ENCODE measurements at places on chromosomes 4 and X.

DNA sequence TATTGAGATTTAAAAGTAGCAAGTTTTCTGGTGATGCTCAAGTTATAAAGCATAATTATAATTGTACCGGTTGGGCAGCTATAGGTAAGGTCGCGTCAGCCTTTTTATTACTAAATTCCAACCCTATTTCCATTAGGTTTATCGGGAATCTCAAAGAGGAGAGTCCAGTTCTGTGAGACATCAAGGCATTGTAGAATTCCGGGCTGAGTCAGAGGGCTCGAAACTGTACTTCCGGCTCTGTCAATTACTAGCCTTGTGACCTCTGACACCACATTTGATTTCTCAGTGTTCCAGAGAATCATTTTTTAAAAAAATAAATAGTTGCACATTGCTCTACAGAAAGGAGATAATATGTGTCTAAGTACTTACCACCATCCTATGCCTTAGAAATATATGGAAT lies 4.3 kb downstream of the IL1RAPL1 start:
- no peak for DNase-seq

DNA sequence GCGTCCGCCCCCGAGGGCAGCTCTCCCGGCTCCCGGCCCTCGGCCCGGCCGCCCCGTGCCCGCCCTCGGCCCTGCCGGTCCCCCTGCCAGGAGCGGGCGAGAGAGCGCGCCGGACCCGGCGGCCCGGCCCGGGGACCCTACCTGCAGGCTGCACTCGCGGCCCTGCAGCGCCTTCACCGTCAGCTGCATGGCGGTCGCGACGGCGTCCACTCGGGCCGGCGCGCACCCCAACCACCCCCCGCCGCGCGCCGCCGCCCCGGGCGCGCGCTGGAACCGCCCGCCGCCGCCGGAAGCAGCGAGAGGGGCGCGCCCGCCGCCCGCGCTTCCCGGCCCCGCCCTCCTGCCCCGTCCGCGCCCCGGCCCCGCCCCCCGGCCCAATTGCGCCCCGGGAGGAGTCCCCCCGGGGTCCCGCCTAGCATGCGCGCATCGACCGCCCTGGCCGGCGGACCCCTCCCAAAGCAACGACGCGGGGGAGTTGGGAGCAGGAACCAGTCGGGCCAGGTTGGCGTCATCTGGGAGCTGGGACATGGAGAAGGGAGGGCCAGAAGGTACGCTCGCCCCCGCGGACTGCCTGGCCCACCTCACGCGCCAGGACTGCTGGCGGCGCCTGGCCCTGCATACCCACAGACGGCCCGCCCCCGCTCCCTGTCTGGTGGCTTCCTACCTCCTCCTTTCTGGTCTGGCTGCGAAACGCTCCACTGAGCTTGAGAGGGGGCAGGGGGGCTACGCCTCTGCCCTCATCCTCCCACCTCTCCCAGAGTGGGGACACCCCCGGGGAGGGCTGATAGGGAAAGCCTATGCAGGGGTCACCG lies at the start of gene UBL4A:
Gene UBL4A, minus strand, starts transcription at position 220 of the 812 bp plus-strand sequence. Its CDS starts 31 bp downstream, at position 189.
- peak; percentile 84 for DNase-seq

- no peak for DNase-seq
These were observed 48.1 kb upstream of the DHRSX start for GRCh38 chrX:2548711-2549423.

DNA sequence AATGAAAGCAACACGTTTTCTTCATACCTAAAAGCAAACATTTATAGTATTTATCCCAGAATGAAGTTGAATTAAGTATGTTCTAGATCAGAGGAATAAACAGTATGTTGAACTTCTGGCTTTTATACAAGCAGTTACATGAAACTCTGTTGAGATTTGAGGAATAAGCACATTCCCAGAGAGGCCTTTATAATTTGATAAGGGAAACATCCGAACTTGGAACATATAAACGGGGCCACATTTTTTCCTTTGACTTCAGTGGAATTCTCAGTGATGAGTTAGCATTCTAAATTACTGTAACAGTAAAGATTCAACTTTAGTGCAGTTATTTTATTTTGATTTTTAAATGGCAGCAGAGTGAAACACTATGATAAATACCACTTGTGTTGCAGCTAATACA lies 119.5 kb downstream of the GLRA3 start:
- no peak for DNase-seq

- no peak for DNase-seq
These were observed 8.1 kb downstream of the GAB1 start for GRCh38 chr4:143344774-143345173.

GRCh38 chrX:103565752-103566151 lies 19.6 kb upstream of the TCEAL4 start:
- no peak for DNase-seq

DNA sequence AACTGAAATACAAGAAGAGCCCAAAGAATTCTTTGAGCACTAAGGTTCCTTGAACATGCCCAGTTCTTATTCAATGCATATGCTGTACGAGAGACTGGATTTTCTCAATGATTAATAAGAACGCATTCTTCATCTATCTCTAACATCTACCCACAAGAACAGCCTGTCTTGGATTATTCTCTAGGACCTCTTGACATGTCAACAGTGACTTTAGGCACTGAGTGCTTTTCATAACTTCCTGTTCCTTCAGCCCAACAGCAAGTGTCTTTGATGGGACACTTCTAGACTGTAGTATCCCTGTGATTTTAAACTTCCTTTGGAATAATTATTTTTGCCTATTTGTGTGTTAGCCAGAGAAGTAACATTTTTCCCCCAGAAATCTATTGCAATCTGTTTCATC lies 69.3 kb downstream of the OPHN1 start:
- no peak for DNase-seq

DNA sequence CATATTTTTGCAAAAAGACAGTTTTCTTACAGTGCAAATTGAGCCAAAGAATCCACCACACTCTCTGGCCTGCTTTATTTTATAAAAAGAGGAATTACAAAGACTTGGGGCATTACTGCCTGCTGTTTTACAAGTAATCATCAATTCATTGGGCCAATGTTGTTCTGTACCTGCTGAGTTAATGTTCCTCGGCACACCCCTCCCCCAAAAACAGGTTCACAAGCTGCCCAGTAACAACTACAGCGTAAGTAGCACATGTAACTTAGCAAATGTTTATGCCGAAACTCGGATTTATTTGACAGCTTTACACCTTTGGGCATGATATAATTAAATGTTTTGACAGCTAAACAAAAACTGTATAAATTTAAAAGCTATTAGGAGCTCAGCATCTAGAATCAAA lies 214.6 kb upstream of the MAB21L2 start:
- no peak for DNase-seq

GRCh38 chrX:5683996-5684395 lies 544.7 kb downstream of the NLGN4X start:
- no peak for DNase-seq

GRCh38 chr4:174628191-174628590 lies 105.9 kb upstream of the HPGD start:
- DNase-seq: no peak

DNA sequence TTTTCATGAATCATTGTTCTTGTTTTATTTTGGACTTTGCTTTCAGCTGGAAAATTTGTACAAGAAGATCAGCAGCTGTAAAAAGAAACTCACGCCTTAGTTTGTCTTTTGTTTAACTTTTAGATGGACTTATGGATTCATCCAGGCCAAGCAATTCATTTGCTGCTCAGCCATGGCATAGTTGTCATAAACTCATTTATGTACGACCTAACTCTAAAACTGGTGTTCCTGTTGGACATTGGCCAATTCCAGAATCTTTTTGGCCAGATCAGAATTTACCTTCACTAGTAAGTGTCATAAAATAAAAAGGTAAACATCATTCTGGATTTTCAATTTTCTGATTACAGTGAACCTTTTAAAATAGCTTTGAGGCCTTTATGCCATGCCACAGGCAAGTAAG lies 29.1 kb downstream of the INTS6L start:
- DNase-seq: no peak

- DNase-seq: no peak
These were observed 12.7 kb upstream of the ADD1 start for GRCh38 chr4:2830632-2831610.

DNA sequence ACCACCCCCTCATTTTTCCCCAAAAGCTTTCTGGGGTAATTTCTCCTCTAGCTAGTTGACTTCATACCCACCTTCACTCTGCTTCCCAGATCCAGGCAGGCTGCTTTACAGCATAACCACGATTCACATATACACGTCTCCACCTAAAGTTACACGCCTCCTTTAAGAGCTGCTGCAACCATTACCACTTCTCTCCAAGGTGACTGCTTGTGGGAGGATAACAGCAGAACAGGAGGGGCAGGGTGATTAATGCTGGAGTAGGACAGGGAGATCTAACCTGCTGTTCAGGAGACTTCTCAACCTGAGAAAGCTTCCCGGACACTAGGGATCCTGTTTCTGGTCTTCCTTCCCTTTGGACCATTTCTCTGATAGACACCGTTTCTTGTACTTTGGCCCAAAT lies 77.4 kb downstream of the MGST2 start:
- DNase-seq: no peak

DNA sequence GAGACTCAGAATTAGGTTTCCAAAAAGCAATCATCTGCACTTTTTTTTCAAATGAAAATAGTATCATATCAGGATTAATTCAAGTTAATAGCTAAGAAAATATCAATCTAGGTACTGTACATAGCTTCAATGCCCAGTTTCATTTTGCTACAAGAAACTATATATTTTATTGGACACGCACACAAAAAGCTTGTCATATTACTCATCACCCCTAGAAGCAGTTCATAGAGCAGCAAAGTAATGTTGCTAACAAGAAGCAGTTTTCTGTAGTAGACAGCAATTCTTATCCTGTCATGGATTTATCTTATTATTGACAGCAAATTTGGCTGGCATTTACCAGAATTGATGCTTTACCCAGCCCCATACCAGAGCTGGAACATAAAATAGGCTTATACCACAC lies 52.3 kb upstream of the LSM6 start:
- DNase-seq: no peak

GRCh38 chr4:38805530-38806145 lies 1.0 kb upstream of the TLR1 start:
- DNase-seq: no peak

DNA sequence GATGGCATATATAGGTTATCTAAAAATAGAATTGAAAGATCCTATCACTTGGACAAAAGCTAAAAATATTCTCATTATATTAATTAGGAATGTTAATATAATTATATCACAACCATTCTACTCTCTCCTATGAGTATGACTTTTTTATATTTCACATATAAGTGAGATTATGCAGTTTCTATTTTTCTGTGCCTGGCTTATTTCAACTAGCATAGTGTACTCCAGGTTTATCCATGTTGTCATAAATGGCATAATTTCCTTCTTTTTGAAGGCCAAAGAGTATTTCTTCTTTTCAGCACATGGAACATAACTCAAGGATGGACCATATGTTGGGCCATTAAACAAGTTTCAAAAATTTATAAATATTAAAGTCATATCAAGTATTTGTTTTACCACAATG lies 421.2 kb upstream of the CTSO start:
- DNase-seq: no peak

GRCh38 chr4:172838111-172838510 lies 330.5 kb upstream of the GALNT7 start:
- no peak for DNase-seq

DNA sequence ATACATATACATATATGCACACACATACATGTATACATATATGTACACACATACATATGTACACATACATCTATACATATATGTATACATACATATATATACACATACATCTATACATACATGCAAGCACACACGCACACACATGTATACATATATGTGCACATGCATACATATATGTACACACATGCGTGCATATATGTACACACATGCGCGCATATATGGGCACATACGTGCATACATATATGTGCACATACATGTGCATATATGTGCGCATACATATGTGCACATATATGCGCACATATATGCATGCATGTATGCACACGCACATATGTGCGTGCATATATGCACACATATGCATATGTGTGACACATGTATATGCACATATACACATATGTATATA lies 7.3 kb upstream of the MPC1L start:
- no peak for DNase-seq

DNA sequence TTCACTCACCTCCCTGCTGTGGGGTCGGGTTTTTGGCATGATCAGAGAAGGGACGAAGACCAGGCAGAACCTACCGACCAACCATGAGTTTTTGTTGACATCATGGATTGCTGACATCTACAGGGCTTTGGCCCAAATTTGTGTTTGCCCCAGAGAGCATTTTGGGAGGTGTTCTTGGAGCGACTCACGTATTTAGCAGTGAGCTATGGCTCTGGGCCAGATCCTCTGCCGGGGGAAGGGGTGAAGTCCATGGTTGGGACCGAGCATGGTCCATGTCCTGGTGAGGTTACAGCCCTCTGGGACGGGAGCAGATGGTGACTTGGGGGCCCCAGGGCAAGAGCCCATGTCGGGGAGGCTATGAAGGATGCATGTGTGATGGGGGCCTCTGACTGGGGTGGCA lies 17.4 kb downstream of the SORCS2 start:
- DNase-seq: no peak

GRCh38 chrX:10507876-10508275 lies 112.5 kb downstream of the MID1 start:
- DNase-seq: no peak

GRCh38 chr4:56874923-56875322 lies 32.8 kb upstream of the REST start:
- no peak for DNase-seq

DNA sequence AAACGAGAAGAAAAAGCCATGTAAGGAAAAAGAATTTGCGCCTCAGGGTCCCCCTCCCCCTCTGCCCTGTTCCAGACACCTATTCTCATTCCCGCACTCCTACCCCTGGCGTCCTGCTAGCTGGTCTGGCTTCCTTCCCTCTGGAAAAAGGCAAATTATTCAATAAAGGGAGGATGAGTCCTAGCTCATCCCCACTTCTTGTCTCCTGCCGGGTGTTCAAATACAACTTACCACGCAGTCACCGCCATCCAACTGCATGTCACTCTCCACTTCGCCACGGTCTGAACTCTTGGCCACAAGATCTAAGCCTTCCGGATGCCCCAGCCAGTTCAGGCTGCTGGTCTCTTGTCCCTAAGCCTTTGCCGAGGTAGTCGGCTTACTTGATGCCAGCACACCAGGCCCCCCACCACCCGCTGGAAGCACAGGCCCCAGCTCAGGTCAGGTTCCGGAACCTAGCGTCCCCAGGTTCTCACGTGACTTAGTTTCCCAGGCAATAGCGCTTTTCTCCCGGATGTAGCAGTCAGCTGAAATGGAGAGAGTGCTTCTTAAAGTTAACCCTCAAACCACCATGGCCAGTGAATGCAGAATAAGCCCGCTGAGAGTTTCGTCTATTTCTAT lies 209.6 kb upstream of the SPIN4 start:
- DNase-seq: peak; percentile 91

- DNase-seq: peak; percentile 74
These were observed 161.9 kb downstream of the PHF8 start for GRCh38 chrX:53882331-53882730.

- DNase-seq: no peak
These were observed 7.4 kb upstream of the TBC1D25 start for GRCh38 chrX:48532161-48532560.

GRCh38 chrX:46574774-46575381 lies 1.3 kb downstream of the CHST7 start:
- DNase-seq: peak; percentile 88
